Articular chondrocyte of knee joint (primary cell): ENCODE measurements at places on chromosomes 7 and 10. TPM values are rescaled to one million over a fixed set of nuclear protein-coding genes. Genes with fewer than 3 reads are reported as not detected.

Gene HTR7
- under 0.01 and 0.11 TPM in 2 replicates for total RNA-seq

Gene ALOX5
- not detected in 2 replicates for total RNA-seq

Gene ANKRD61
- 0.11 TPM in 1 of 2 replicates, not detected in the other for total RNA-seq

Gene EBLN1
- not detected in 2 replicates for total RNA-seq

Gene TAS2R3
- 2.9 and 4.1 TPM in 2 replicates for total RNA-seq

Gene PNLIPRP2
- not detected in 2 replicates for total RNA-seq

Gene OR6V1
- not detected in 2 replicates for total RNA-seq

Gene LRRC17
- 1.4 and 1.6 TPM in 2 replicates for total RNA-seq

Gene IGFBP1
- total RNA-seq, result 9.3 and 20.5 TPM in 2 replicates

Gene ATG9B
- 0.32 TPM in 1 of 2 replicates, not detected in the other for total RNA-seq

Gene TMEM229A
- total RNA-seq, result not detected in 2 replicates

Gene ITIH5
- 2.5 and 14.4 TPM in 2 replicates for total RNA-seq

Gene EPHB6
- 0.32 and 0.91 TPM in 2 replicates for total RNA-seq

Gene PRRT4
- 0.11 TPM in 1 of 2 replicates, not detected in the other for total RNA-seq

Gene SORBS1
- total RNA-seq, result 1.3 and 2.6 TPM in 2 replicates

Gene CD36
- 0.43 TPM in 1 of 2 replicates, not detected in the other for total RNA-seq

Gene AMZ1
- 0.65 and 0.86 TPM in 2 replicates for total RNA-seq

Gene SYCE1
- not detected in 2 replicates for total RNA-seq

Gene PTTG1IP2
- total RNA-seq, result not detected in 2 replicates

Gene EIF3B
- total RNA-seq, result 166 and 170 TPM in 2 replicates

Gene SNX10
- total RNA-seq, result 2.6 TPM in 2 replicates
